ENCODE measurements at places on chromosomes 12 and 14.

DNA sequence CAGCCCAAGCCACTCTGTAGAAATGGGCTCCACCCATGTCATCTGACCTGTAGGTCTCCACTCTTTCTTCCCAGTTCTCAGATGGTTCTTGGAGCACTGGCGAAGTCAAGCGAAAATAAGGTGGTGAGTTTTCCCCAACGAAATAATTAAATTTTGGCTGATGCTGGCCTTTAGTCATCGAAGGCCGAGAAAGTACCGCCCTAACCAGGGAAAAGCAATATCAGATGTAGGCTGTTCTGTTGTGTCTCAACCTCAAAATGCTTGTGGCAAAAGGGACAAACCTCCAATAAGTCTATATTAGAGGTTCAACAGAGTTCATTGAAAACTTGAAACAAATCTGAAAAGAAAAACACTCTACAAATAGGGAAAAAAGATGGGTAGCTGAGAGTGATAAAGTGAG, 48.6 kb upstream of the BCAT1 start:
- DNase-seq = no peak

GRCh38 chr12:79934281-79935020, 446 bp downstream of the PPP1R12A start:
- DNase-seq = no peak

GRCh38 chr12:13941258-13942249, 39.8 kb downstream of the GRIN2B start:
- peak; percentile 68 for DNase-seq

DNA sequence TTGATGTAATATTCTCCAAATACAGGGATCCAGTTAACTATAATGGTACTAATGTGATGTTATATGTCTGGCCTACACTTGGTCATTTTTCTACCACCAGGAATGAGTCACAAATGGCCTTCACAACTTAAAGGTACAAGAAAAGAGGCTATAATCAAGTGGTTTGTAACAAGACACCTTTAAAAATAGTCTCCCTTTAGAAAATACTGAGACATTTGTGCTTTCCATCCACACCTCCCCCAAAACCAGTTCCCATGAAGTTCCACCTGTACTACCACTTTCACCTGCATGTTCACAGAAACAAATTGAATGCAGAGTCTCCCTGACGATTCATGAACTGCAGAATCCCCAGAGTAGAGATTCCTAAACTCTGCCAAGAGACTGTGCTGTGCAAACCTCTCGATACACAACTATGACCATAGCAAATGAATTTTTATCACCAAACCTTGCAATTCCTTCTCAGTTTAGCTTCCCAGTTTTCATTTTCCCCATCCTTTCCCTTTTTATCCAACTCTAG, 6.0 kb downstream of the BTG1 start:
- no peak for DNase-seq

DNA sequence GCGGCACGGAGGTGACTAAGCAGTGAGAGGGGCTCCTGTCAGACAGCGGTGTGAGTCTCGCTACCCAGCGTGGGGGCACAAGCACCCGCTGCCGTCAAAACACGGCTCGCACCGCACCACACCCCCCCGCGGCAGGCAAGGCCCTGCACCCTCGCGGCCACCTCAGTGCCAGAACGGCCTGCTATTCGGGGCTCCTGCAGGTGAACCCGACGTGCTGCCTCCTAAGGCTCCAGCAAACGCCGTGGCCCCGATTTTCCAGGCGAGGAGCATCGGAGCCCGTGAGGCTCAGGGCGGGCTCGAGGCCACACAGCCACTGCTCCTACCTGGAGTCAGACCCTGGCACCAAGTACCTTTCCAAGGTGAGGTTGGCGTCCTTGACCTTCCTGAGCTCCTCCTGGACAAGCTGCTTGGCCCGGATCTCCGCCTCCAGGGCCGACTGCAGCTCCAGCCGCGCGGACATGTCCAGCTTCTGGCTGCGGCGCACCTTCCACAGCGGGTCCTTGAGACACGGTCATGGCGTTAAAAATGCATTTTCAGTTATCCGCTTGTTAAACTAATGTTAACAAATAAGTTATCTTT, 41.8 kb downstream of the AMN start:
- DNase-seq = no peak

GRCh38 chr12:16325426-16325825, 22.0 kb upstream of the MGST1 start:
- DNase-seq = peak; percentile 68

DNA sequence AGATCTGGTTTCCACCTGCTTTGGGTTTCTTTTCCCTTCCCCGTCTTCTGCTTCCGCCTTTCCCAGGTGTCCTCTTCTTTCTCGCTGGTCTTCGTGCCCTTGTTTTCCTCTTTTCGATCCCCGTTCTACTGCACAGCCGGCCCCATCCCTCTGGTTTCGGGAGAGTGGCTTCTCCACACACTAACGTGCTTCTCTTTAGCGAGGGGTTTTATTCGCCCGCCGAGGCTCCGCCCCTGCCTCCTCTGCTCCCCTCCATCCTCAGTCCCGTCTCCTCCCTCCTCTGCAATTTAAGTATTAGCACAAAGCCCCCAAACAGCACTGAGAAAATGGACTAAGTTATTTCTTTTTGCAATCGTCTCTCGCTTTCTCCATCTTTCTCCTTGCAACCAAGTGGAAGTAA, at the start of gene SLC7A8:
Gene SLC7A8, minus strand, starts transcription at position 182 of the 400 bp plus-strand sequence. CDS start 746 bp downstream, outside the sequence.
- DNase-seq = no peak

- no peak for DNase-seq
These were observed 342.3 kb downstream of the SYT1 start for GRCh38 chr12:79206871-79207270.

GRCh38 chr12:118972982-118973381, 8.4 kb upstream of the SRRM4 start:
- DNase-seq = no peak

DNA sequence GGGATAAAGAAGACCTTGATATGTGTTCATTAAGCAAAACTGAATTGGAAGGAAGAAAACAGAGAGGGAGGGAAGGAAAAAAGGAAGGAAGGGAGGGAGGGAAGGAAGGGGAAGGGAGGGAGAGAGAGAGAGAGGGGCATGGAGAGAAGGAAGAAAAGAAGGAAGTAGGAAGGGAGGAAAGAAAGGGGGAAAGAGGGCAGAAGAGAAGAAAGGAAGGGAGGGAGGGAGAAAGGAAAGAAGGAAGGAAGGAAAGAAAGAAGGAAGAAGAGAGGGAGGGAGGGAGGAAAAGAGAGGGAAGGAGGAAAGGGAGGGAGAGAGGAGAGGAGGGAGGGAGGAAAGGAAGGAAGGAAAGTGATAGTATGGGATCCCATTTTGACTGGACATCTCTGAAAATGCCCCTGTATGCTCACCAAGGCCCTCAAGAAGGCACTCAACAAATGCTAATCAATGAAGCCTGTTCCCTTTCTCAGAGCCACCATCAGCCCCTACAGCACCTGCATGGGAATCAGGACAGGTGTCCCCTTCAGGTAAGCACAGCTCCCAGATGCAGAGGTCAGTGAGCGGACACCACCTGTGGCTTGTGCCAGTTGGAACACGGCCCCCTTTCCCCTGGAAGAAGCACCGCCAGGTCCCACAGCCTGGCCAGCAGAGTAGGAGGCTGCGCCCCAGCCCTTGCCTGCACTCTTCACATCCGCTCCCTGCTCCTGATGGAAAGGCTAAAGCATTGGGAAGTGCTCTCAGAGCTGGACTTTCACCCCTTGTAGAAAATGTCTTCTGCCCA, 161.4 kb upstream of the DIO3 start:
- DNase-seq = no peak

GRCh38 chr12:116978791-116979508, 68.2 kb downstream of the FBXW8 start:
- no peak for DNase-seq

DNA sequence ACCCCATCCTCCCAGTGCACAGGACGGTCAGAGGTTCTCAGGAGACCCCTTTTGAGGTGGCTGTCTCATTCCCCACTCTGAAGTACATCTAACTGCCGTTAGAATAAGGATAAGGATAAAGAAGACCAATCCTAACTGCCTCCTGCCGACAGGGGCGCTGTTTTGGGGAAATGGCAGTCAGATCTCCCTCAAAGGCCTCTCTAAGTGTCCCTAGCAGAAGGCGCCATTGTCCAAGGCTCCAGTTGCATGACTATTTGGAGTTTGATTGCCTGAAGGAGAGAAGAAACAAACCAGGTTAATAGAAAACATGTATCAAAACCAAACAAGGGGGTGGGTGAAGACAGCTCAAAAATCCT, 29.1 kb upstream of the KLRB1 start:
- no peak for DNase-seq

DNA sequence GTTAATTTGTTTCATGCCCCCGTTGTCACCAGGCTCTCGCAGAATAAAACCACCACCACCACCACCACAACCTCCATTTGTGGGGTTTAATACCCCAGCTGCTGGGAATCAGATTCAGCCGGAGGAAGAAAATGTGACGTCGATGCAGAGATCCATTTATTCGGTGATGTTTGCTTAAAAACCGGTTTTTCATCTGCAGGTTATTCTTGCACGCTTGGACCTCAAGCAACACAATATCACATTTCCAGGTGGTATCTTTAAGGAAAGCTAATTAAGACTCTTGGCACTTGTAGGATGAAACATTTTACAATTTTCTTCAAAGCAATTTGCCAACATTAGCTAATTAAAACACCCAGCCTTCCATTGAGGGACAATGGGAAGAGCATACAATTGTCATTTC, 39.8 kb downstream of the SPRING1 start:
- DNase-seq = peak; percentile 60

GRCh38 chr12:32272465-32272864, 126.9 kb upstream of the FGD4 start:
- no peak for DNase-seq

- no peak for DNase-seq
These were observed 72.7 kb downstream of the PTPRR start for GRCh38 chr12:70847871-70848270.

GRCh38 chr14:49614196-49614595, 6.2 kb downstream of the RPL36AL start:
- DNase-seq = no peak

DNA sequence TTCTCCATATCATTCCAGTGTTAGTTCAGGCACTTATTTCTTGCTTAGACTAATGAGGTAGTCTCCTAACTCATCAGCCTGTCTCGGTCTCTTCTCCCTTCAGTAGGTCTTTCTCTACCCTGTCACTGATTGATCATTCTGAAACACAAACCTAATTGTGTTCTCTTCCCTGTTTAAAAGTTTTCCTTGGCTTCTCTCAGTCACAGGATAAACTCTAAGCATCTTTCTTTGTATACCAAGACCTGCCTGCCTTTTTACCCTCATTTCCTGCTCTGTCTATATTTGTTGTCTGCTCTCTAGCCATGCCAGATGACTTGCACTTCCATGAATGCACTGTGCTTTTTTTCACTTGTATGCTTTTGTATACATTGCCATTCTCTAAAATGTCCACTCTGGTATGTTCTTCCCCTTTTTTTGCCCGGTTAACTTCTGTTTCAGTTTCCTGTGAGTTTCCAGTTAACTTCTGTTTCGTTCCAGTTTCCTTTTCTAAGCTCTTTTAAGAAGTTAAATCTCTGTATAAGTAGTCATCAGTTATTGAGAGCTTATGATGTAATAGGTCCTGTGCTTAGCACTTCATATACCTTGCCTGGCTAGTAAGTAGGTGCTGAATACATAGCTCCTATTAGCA, 12.8 kb downstream of the DIP2B start:
- DNase-seq = no peak

DNA sequence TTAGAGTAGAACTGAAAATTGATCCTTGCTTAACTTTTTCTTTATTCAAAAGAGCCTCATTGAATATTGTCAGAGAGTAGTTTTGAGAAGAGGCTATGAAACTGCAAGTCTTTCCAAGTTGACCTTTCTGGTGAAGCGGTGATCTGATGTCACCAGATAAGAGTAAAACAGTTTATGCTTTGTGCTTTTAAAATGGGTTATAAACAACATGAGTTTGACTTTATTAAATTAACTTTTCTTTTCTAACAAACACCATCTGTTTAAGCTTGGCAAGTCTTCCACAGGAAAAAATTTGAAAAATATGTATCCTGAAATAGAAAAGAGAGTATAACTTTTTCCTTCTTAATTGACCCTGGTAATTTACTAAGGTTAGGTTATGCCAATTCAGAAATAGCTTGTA, 408.7 kb upstream of the NOVA1 start:
- no peak for DNase-seq

DNA sequence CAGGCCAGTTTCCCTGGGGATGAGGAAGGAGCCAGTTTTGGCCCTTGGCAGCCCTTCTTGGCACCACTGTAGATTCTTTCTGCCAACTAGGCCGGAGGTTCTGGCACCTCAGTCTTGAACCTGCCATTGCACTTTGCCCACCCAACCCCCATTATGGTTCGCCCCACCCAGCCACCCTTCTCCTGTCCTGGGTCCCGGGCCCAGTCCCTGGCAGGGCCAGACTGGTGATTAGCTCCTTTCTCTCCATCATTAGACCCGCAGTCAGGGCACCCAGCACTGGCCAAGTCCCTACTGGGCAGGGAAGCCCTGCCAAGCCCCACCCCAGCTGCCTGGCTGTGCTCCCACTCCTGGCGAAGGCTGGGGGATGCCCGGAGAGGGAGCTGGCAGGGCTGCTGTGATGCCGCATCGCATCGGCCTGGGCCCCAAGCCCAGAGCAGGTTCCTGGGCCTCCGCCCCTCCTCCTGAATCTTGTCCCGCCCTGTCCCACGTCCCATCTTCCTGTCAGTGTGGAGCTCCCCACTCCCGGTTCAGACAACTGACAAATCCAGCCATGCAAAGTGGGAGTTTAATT, 9.8 kb downstream of the FAM222A start:
- peak; percentile 57 for DNase-seq

- no peak for DNase-seq
These were observed 10.4 kb downstream of the KCNJ8 start for GRCh38 chr12:21764065-21764464.

DNA sequence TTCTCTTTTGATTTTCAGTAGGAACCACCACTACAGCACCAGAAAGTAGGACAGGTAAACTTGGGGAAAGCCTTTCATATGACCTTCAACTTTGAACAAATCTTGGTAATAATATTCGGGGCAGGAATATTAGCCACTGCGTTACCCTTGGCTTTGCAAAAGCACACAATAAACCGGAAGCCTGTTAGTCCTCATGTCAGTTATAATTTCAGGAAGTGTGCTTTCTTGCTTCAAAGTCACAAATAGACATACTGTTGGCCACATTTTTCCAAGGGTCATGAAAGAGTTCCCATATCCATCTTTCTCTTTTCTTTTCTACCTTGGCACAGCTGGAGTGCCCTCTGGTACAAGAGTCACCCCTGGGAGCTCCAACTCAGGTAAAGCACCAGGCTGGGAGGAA, 167.2 kb upstream of the CNTN1 start:
- DNase-seq = no peak

- no peak for DNase-seq
These were observed 29.5 kb upstream of the CISTR start for GRCh38 chr12:53781228-53781801.

GRCh38 chr14:57227083-57227482, 41.6 kb downstream of the EXOC5 start:
- DNase-seq = no peak

- no peak for DNase-seq
These were observed 182.8 kb downstream of the TSPAN9 start for GRCh38 chr12:3259973-3260372.

Measured in COR-L47 (cell line).